Spinal cord (tissue), 10 donors: ENCODE measurements at places on chromosomes 16 and 17. TPM values are rescaled to one million over a fixed set of nuclear protein-coding genes. Genes with fewer than 3 reads are reported as not detected.

GRCh38 chr17:66950886-66951604 lies 13.5 kb upstream of the CACNG4 start:
- H3K27me3 ChIP-seq: no peaks in the 10 kb centered on the region
- H3K27ac ChIP-seq: no peak overlapping the region
- DNase-seq: no peak
- no peaks in the 10 kb centered on the region for H3K36me3 ChIP-seq

DNA sequence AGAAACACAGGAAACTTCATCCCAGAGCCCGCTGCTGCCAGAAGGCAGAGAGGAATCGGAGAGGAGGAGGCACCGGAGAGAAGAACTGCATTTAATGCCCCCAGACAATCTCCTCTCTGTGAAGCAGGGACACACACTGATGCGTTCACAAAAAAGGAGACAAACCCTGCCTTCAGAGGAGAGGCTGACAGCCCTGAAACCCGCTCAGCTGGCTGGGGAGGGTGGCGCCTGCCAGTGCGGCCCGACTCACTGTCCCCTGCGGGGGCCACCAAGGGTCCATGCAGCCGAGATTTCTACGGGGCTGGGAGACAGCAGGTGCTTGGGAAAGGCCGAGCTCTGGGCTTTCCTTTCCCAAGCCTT lies 21.9 kb upstream of the CACNG1 start:
- peaks cover 63% of the 10 kb centered on the region for H3K4me1 ChIP-seq
- no peak overlapping the region for H3K4me3 ChIP-seq
- DNase-seq: peak; percentile 70
- H3K27me3 ChIP-seq: no peaks in the 10 kb centered on the region

DNA sequence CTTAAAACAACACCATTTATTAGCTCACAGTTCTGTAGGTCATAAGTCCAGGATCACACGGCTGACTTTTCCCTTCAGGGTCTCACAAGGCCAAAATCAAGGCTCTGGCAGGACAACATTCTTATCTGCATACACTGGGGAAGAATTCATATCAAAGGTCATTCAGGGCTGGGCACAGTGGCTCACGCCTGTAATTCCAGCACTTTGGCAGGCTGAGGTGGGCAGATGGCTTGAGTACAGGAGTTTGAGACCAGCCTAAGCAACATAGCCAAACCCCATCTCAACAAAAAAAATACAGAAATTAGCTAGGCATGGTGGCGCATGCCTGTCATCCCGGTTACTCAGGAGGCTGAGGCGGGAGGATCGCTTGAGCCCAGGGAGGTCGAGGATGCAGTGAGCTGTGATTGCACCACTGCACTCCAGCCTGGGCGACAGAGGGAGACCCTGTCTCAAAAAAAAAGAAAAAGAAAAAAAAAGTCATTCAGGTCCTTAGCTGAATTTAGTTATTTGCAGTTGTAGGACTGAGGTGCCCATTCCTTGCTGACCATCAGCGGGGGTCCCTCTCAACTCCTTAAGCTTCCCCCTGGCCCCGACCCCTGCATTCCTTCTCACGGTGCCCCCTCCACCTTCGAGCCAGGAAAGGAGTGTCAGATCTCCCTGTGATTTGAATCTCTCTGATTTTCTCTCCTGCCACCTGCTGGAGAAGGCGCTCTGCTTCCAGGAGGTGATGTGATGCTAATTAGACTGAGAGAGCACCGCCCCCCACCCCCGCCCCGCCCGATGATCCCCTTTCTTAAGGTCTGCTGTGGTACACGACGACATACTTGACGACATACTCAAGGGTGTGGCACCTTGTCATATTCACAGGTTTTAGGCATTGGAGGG lies 91.8 kb upstream of the CLEC18A start:
- no peak overlapping the region for H3K4me3 ChIP-seq
- H3K27ac ChIP-seq: no peak overlapping the region
- H3K27me3 ChIP-seq: no peaks in the 10 kb centered on the region

DNA sequence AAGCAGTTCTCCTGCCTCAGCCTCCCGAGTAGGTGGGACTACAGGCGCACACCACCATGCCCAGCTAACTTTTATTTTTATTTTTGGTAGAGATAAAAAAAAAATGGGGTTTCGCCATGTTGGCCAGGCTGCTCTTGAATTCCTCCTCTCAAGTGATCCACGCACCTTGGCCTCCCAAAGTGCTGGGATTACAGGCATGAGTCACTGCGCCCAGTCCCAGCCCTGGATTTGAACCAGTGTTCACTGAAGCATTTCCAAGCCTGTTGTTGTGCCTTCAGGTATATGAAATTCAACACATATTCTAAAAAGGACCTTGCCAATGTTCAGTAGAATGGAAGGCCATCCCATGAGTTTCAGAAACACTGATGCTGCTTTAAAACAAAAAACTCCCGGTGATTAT lies 165.3 kb downstream of the SLC39A11 start:
- no peaks in the 10 kb centered on the region for H3K27me3 ChIP-seq
- no peak overlapping the region for H3K27ac ChIP-seq
- no peaks in the 10 kb centered on the region for H3K36me3 ChIP-seq
- H3K4me3 ChIP-seq: no peak overlapping the region

- no peaks in the 10 kb centered on the region for H3K27me3 ChIP-seq
- H3K4me1 ChIP-seq: peaks cover 80% of the 10 kb centered on the region
- H3K36me3 ChIP-seq: peaks cover 8% of the 10 kb centered on the region
- DNase-seq: no peak
- H3K4me3 ChIP-seq: no peak overlapping the region
Observed at GRCh38 chr16:89410794-89411309, 79.5 kb downstream of the ANKRD11 start.

The POLDIP2 gene
- total RNA-seq: 84.4 TPM

GRCh38 chr16:23080329-23080728 lies 68.9 kb downstream of the USP31 start:
- H3K27me3 ChIP-seq: no peaks in the 10 kb centered on the region
- peaks cover 4% of the 10 kb centered on the region for H3K4me1 ChIP-seq
- H3K4me3 ChIP-seq: no peak overlapping the region
- H3K36me3 ChIP-seq: peaks cover 26% of the 10 kb centered on the region
- H3K27ac ChIP-seq: no peak overlapping the region
- DNase-seq: no peak

DNA sequence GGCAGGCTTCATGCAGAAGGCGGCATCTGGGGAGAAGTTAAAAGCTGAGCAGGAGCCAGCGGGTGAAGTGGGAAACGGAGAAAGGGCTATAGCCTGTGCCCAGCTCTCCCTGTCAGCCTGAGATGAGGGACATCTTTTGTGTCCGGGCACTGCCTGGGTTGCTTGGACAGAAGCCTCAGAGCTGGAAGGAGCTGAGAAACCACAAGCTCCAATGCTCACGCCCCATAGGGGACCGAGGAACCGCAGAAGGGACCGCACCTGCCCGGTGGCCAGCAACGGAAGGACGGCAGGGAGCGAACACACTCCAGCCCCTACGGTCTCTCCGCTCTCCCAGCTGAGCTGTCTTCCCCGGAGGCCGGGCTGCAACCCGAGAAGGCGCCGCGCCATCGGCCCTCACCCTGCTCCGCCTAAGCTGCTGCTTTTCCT lies 175.8 kb downstream of the NPIPB11 start:
- H3K36me3 ChIP-seq: no peaks in the 10 kb centered on the region
- no peaks in the 10 kb centered on the region for H3K27me3 ChIP-seq
- H3K4me1 ChIP-seq: peaks cover 26% of the 10 kb centered on the region
- DNase-seq: no peak

DNA sequence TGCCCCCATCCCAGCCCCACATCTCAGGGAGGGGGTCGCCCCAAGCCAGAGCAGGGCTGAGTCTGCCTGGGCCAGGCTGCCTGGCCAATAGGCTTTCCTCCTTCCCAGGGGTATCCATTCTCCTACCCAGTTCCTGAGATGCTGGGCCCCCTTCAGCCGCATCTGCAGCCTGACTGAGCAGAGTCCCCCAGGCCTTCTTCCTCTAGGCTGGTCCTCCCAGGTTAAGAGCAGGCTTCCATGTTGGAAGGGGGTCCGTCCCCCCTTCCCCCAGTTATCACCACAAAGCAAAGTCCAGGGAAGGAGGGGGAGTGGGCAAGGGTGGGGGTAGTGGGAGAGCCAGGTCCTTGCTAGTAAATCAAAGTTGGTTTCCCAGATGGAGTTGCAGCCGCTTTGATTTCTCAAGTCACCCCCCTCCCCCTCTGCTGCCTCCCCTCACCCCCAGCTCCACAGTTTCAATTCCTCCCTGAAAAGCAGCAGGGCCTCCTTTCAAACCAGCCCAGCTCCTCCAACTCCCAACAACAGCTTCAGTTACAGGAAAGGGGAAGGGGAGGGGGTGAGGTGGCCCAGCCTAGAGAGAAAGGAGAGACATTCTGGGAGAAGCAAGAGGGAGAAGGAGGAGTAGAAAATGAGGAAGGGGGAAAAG lies 9.5 kb upstream of the FZD2 start:
- no peaks in the 10 kb centered on the region for H3K27me3 ChIP-seq
- peaks cover 27% of the 10 kb centered on the region for H3K4me1 ChIP-seq
- H3K36me3 ChIP-seq: no peaks in the 10 kb centered on the region
- peak overlapping the region; percentile 62 for H3K27ac ChIP-seq
- DNase-seq: no peak
- no peak overlapping the region for H3K4me3 ChIP-seq

DNA sequence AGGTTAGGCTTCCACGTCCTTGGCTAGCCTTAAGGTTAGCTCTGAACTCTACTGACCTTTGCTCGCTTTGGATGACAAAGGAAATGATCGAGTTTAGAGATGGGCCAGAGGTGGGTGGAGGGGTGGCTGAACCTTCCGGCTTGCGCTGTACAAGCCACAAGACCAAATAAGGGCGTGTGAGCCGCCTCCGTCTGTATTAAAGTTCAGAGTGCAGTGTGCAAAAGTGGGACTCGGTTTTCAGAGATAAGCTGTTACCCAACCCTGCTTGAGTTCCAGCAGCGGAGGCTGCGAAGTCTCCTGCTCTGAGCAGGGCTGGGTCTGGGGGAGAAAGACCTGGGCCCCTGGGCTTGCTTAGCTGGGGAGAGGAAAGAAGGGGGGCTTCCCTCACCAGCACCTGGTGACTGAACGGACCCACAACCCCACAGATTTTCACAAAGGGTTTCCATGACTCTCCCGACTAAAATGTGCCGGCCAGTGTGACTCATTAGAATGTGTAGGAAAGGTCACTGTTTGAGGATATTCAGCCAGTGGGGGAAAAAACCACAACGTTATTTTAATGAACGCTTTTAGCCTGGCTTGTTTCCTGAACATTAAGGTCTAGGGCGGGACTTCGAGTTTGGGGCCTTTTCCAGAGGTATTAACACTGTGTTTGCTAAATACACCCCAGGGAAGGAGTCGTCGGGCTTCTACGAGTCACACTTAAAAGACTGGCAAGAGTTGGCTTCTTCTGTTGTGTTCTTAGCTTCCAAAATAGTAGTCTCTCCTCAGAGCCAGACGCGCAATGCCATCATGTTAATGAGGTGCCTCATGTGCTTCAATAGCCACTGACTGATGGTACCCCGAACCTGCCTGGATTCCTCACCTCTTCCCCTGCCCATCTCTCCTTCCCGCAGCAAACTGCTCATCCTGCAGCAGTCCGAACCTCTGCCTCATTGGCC lies 67.0 kb downstream of the CENPV start:
- H3K4me1 ChIP-seq: peaks cover 16% of the 10 kb centered on the region
- peak overlapping the region; percentile 88 for H3K27ac ChIP-seq
- no peak for DNase-seq
- H3K4me3 ChIP-seq: no peak overlapping the region
- H3K27me3 ChIP-seq: no peaks in the 10 kb centered on the region
- H3K36me3 ChIP-seq: peaks cover 4% of the 10 kb centered on the region

The GCGR gene
- 0.50 TPM for total RNA-seq

GRCh38 chr17:79465011-79465680 lies 145.7 kb downstream of the RBFOX3 start:
- no peaks in the 10 kb centered on the region for H3K27me3 ChIP-seq
- peak; percentile 82 for DNase-seq
- H3K36me3 ChIP-seq: peaks cover 7% of the 10 kb centered on the region
- no peak overlapping the region for H3K4me3 ChIP-seq

- H3K4me1 ChIP-seq: peaks cover 23% of the 10 kb centered on the region
- no peak overlapping the region for H3K27ac ChIP-seq
- peaks cover 18% of the 10 kb centered on the region for H3K36me3 ChIP-seq
Observed at GRCh38 chr16:66480265-66481080, 53.4 kb downstream of the BEAN1 start.

The NXPH3 gene
- total RNA-seq: 2.6 TPM

GRCh38 chr17:45906237-45906636 lies 11.9 kb downstream of the MAPT start:
- no peak overlapping the region for H3K27ac ChIP-seq
- peaks cover 31% of the 10 kb centered on the region for H3K4me1 ChIP-seq
- DNase-seq: no peak
- no peak overlapping the region for H3K4me3 ChIP-seq
- peaks cover 9% of the 10 kb centered on the region for H3K36me3 ChIP-seq
- H3K27me3 ChIP-seq: no peaks in the 10 kb centered on the region

The HCRT gene
- not detected for total RNA-seq

- no peaks in the 10 kb centered on the region for H3K36me3 ChIP-seq
- DNase-seq: no peak
- no peak overlapping the region for H3K27ac ChIP-seq
- H3K4me1 ChIP-seq: peaks cover 4% of the 10 kb centered on the region
- H3K4me3 ChIP-seq: no peak overlapping the region
- H3K27me3 ChIP-seq: no peaks in the 10 kb centered on the region
Observed at GRCh38 chr16:12178251-12178990, 201.9 kb downstream of the SNX29 start.

- H3K4me1 ChIP-seq: peaks cover 22% of the 10 kb centered on the region
- no peak for DNase-seq
- no peak within 1 kb of the TSS for H3K27ac ChIP-seq
- H3K36me3 ChIP-seq: no peaks in the 10 kb centered on the region
- H3K4me3 ChIP-seq: no peak within 1 kb of the TSS
Observed at GRCh38 chr16:27401768-27402568, at the start of gene IL21R. IL21R (plus strand) TSS chr16:27402174; CDS start chr16:27430072, 27,898 bp downstream.

DNA sequence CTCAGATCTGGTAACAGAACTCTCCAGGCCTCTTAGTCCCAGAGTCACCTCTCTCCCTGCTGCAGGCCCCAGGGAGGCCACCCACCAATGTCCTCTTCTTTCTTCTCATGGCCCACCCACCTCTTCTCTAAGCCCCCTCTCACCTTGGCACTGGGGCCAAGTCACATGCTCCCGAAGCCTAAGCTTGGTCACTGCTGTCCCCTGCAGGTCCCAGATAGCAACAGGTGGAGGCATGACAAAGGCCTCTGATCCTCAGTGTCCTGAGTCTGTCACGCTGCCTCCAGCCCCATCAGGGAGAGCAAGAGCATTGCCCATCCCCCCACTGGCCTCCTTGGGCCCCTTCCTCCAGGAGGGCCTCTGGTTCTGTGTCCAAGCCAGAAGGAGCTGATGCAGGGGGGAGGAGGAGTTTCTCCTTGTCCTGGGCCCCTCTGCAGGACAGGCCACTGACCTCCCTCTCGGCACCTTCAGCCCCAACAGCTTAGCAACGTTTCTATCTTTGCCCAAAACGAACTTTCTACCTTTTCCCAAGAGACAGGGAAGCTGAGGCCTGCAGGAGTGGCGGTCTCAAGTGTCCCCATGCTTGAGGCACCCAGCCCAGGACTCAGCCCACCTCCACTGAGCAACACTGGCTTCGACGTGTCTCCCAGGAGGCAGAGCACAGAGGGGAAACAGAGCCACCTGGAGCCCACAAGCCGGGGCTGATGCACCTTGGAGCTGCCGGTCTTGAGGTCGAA lies 8.6 kb downstream of the P2RX1 start:
- peaks cover 4% of the 10 kb centered on the region for H3K4me1 ChIP-seq
- no peak overlapping the region for H3K27ac ChIP-seq
- no peaks in the 10 kb centered on the region for H3K36me3 ChIP-seq
